ENCODE measurements at places on chromosomes 2 and 18. TPM values are rescaled to one million over a fixed set of nuclear protein-coding genes. Genes with fewer than 3 reads are reported as not detected.

DNA sequence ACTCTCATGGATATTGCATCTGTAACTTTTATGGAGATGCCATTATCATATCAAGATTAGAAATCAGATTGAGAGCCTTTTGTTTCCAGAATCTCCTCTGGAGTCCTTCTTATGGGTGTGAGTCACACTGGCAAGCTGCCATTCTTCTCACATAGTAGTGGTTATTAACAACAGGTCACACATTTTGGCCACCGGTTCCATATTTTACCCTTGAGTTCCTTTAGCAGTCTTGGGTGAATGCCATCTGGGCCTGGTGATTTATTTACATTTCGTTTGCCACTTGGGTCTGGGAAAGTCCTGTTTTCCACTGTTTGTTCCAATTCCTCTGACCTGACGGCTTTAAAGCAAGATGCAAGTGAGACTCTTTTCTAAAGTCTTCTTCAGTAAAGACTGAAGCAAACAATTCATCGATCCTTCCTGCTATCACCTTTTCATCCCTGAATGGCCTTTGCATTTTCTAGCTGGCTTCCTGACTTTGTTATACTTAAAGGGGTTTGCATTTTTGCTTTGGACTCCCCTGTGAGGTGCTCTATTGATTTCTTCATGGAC is 80.5 kb upstream of the CAVIN2 start:
- no peaks in the 10 kb centered on the region for H3K4me1 ChIP-seq
- no peaks in the 10 kb centered on the region for H3K27me3 ChIP-seq
- no peaks in the 10 kb centered on the region for H3K36me3 ChIP-seq
- H3K27ac ChIP-seq, result no peak overlapping the region

- no peaks in the 10 kb centered on the region for H3K4me1 ChIP-seq
- no peaks in the 10 kb centered on the region for H3K36me3 ChIP-seq
- H3K27ac ChIP-seq, result no peak overlapping the region
- H3K4me3 ChIP-seq, result no peak overlapping the region
- no peak for DNase-seq
Observed at GRCh38 chr18:78082816-78083215, 833.2 kb downstream of the GALR1 start.

DNA sequence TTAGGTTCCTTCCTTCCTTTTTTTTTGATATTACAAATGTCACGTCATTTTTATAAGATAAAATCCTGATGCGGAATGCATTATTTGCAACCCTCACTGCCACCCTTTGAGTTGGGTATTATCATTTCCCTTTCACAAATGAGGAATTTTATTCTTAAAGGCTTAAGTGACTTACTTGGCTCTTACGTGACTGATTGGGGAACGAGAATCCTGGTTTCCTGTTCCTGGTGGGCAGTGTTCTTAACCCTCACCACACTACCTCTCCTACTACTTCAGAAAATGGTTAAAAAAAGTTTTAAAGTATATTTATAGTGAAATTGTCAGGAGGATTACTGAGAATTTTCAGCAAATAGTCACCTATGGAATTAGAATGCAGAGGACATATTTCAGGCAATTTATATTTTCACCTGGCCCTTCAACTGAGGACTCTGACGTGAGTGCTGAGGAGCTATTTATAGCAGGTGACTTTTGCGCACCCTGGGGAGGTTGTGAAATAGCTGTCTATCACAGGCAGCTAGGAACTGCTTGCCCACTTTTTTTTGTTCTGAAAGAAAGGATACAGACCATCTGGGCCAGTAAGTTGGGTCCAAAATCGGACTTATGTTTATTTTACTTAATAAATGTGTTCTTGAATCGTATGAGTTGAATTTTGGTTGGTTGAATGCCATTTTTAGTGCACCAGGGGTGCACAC is 18.7 kb upstream of the RASGRP3 start:
- no peaks in the 10 kb centered on the region for H3K27me3 ChIP-seq
- H3K4me3 ChIP-seq, result no peak overlapping the region
- no peak for DNase-seq
- no peaks in the 10 kb centered on the region for H3K36me3 ChIP-seq
- H3K4me1 ChIP-seq, result peaks cover 5% of the 10 kb centered on the region

- no peaks in the 10 kb centered on the region for H3K4me1 ChIP-seq
- H3K4me3 ChIP-seq, result no peak overlapping the region
- H3K36me3 ChIP-seq, result no peaks in the 10 kb centered on the region
- peaks cover 64% of the 10 kb centered on the region for H3K27me3 ChIP-seq
- DNase-seq, result no peak
- H3K27ac ChIP-seq, result no peak overlapping the region
Observed at GRCh38 chr2:73373344-73373743, 12.3 kb upstream of the ALMS1 start.

- no peaks in the 10 kb centered on the region for H3K27me3 ChIP-seq
- DNase-seq, result no peak
- no peaks in the 10 kb centered on the region for H3K4me1 ChIP-seq
- no peak overlapping the region for H3K4me3 ChIP-seq
Observed at GRCh38 chr2:37340637-37341036, 3.8 kb upstream of the QPCT start.

Gene CENPA
- 42.4 TPM for total RNA-seq

GRCh38 chr2:236196366-236196765 is 28.2 kb upstream of the GBX2 start:
- no peak overlapping the region for H3K4me3 ChIP-seq
- DNase-seq, result no peak
- no peaks in the 10 kb centered on the region for H3K36me3 ChIP-seq

- no peak overlapping the region for H3K4me3 ChIP-seq
- no peak overlapping the region for H3K27ac ChIP-seq
- no peak for DNase-seq
- H3K4me1 ChIP-seq, result no peaks in the 10 kb centered on the region
- no peaks in the 10 kb centered on the region for H3K36me3 ChIP-seq
Observed at GRCh38 chr18:42742969-42743368, 372.5 kb downstream of the RIT2 start.

Gene CIB4
- total RNA-seq, result not detected
